ENCODE measurements at places on chromosomes 5 and 9.

DNA sequence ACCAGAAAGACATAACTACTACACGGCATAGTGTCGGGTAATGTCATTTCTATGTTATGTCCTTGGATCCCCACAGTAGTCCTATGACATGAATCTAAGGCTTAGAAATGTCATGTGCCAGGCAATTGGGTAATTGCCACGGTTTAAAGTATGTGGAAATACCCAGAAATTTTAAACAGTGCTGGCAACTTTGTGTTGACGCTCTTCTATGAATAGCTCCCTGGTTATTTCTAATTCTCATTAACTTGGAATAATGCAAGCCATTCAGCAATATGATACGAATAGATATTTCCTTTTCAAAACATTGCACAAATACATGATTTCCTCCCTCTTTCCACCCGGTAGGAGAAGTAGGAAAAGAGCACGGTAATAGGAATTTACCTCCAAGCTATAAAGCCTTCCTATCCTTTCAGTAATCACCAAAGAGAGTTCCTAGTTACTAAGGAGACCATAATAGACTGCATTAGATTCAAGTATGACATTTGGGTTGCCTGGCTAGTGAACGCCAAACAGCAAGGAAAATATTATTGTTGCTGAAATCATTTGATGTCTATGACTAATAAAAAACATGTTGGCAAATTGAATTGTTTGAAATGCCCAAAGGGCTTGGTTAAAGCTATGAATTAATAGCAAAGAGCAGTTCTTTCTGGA lies 168.4 kb downstream of the CCDC192 start:
- no peak for DNase-seq

- peak; percentile 48 for DNase-seq
Measured at GRCh38 chr5:135398160-135398854, 724 bp downstream of the MACROH2A1 start.

DNA sequence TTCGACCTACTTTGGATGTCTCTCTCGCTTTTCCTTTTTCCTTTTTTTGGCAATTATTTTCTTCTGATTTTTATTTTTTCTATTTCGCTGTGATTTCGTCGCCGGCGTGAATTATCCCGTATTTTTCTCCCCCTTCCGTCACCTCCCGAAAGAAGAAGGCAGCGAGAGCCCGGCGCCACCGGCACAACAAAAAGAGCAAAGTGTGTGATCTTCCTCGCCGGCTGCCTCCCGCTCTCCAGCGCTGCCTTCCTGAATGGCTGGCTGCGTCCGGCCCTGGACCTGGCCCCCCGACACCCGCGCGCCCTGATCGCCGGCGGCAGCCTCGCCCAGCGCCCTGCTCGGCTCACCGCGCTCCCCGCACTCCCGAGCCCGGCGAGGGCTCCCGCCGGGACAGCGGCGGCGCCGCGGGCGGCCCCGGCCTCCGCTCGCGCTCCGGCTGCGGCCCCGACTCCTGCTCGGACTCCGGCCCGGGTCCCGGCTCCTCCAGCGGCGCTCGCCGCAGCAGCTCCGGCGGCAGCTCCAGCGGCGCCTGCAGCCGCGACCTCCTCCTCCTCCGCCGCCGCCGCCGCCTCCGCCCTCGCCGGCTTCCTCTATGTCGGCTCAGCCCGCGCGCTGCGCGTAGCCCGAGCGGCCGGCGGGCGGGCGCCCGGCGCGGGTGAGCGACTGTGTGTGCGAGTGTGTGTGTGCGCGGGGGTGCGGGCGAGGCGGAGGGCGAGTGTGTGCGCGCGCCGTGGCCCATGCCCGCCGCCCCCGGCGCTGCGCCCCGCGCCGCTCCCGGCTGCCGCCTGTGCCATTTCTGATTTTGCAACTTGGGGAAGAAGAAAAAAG lies 960 bp downstream of the NR2F1 start:
- peak; percentile 45 for DNase-seq

- DNase-seq: no peak
Measured at GRCh38 chr9:19870988-19871387, 82.2 kb upstream of the SLC24A2 start.

GRCh38 chr5:151699071-151699901 lies 12.6 kb upstream of the SPARC start:
- DNase-seq: no peak

GRCh38 chr9:4022435-4023067 lies 277.3 kb downstream of the GLIS3 start:
- DNase-seq: no peak

GRCh38 chr9:132639322-132639721 lies 30.5 kb downstream of the DDX31 start:
- no peak for DNase-seq

DNA sequence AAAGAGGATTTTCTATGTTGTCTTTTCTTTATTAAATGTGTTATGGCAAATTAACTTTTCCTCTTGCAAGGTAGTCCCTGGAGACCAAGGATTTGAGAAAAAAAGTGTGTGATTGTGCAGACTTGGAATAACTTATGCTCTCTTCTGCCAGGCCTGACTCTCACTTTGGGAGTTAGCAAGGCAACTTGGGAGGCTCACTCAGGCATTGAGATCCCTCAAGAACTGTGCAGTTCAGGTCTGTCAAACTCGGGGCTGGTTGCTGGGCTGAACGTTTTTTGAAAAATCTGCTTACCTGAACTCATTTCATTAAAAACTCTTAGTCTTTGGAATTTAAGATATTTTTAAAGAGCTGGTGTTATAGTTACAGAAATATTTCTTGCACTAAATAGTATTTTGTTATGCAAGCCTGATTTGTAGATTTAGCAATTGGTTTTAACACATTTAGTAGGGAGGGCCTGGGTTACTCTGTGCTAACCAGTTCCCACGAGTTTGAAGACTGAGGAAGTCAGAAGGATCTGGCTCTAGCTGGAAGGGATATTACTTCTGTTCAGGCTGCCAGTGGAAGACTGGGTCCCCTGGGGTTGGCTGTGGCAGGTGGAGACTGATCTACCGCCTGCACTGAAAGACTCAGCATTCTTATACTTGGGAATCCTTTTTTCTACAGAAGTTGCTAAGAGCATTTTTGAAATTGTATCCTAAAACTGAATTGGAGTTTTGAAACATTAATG lies 150.4 kb upstream of the PCSK5 start:
- DNase-seq: no peak

GRCh38 chr5:34410411-34411139 lies 245.6 kb upstream of the RAI14 start:
- no peak for DNase-seq

DNA sequence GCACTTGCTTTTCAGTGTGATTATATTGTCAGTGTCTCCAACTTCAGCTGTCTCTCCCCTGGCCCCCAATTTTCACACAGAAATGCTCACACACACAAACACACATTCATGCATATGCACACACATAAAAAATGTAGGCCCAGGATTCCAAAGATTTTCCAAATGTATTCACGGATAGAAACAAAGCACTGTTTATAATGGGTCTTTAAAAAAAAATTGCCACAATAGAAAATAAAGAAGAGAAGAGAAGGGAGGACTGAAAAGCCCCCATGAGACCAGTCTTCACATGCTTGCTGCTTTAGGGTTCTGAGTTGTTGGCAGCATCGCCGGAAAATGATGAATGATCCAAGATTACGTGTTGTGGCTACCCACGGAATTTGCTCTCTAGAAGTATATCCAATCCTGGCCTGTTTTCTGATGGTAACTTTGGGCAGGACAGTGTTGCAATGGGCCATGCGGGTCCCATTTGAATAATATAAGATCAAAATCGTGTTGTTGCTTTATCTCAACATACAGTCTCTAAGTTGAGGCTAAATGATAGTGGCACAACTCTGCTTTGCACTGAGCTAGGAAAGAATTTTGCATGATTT lies 36.2 kb upstream of the ACO1 start:
- no peak for DNase-seq

DNA sequence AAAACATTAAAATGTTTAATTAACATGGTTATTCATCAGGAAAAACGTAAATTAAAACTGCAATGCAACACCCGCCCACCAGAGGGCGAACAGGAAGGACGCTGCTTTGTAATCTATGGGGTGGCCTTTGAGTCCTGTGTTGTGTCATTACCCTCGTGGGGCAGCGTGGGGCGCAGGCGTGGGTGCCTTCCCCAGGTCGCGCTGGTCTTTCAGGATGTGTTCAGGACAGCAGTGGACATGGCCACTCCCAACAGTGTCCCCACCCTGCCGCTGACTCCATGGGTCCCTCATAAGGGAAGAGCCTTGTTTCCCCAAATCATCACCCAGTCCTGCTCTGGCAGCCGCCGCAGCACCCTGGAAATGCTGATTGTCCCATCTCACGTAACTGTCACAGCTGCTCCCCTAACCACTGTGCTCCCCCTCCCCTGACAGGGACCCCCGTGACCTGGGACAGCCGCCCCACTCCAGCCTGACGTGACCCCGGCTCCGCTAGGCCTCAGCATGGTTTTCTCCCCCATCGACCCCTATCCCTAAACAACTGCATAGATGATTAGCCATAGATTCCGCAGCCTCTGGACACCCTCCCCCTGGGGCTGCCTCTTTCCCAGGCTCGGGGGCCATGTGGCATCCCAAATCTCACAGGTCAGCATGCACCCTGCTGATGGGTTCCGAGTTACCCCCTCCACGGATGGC lies 36.4 kb downstream of the GLT6D1 start:
- peak; percentile 56 for DNase-seq

- no peak for DNase-seq
Measured at GRCh38 chr5:60698336-60698735, 1.6 kb downstream of the DEPDC1B start.

GRCh38 chr9:76618762-76619161 lies 145.5 kb upstream of the PCA3 start:
- DNase-seq: no peak

- DNase-seq: no peak
Measured at GRCh38 chr5:67377631-67378030, 181.0 kb upstream of the CD180 start.

DNA sequence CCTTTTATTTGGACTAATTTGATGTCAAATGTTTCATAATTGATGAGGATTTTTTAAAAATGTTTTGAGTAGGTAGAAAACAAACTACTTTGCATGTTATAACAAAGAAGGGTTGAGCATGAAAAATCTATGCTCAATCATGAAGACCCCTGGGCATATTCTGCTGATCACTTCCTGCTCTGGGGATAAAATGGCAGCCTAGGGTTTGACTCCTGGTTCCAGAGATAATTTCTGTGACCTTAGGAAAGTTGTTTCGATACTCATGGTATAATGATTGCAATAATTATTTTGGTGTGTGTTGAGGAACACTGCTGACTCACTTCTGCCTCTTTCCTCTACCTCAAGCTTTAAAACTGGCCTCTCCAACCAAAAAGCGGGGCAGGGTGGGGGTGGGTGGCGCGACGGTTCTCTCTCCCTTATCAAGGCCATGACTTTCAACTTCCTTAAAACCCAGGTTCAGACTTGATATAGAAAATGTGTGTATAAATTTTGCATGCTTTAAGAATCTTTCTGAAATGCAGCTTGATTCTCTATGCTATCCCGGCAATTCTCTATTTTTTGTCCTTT lies 6.0 kb upstream of the PIP5K1B start:
- no peak for DNase-seq

- DNase-seq: no peak
Measured at GRCh38 chr5:179800696-179801201, 5.9 kb downstream of the MGAT4B start.

DNA sequence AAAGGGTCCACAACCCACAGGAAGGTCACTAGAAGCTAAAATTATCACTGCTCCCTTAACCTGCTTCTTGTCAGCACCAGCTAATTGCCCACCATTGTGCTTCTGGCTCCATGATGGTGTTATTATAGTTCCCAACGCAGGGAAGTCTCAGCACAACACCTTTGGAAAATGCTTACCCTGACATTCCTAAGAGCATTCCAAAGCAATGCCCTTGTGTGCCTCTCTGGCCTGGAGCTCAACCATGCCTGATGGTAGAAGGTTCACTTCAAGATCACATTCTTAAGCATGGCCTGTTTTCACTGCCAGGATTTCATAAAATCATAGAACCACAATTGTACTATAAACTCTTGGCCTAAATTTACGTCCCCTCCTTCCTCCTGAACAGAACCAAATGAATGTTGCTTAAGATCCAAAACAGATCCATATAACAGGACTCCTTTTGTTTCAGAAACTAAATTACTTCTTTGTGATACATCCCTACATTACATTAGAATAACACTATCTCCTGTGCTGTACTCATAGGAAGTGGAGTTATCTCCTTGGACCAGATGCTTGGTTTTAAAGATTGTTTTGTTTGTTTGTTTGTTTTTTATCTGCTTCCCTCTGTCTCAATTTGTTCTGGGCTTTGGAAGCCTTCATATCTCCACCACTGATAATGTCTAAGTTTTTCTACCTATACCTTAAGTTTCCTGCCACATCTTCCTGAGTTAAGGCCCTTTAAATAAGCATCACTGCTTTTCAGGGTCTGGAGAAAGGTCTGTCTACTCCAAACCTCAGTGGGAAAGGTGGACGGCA lies 32.1 kb downstream of the ARL15 start:
- no peak for DNase-seq

DNA sequence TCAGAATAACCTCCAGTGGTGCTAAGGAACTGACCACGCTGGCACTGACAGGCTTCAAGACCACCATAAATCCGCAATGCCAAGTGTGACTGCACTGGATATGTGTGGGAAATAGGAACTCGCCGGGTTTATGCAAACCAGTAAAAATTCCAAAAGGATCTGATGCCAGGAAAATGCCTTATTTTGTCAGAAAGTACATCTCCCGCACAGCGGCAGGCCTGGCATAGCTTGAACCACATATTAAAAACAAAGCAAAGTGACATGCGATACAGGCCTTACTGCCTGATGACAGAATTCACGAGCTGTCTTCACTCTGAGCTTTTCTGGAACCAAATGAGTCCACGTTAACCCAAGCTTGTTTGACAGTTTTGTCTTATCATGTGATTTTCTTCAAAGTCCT lies 139.6 kb downstream of the GLIS3 start:
- DNase-seq: no peak

DNA sequence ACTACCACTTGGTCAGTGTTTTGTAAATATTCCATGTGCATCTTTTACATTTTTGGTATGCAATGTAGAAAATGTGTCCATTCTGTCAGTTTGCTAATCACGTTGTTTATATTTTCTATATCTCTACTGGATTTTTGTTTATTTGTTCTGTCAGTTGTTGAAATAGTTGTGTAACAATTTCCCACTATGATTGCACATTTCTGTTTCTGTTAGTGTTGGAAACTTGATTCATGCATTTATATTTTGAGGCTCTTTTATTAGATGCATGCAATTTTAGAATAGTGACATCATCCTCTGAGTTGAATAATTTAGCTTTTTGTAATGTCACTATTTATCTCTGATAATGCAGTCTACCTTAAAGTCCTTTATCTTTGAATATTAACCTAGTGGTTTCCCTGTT lies 25.8 kb upstream of the LECT2 start:
- no peak for DNase-seq

DNA sequence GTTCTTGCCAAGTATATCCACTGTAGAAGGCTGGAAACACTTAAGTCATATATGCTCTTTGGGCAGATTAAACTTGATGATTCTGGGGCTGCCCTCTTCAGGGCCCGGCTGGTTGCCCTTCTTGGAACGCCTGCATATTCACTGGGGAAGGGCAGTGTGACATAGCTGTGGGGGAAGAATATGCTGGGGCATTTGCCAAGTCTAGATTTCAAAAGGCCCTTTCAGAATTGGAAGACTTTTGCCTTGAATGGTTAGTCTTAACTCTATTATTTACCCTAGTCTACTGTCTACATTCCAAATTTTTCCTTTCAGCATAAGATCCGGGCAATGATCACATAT lies 161.2 kb upstream of the PITX1 start:
- no peak for DNase-seq

Measured in activated T-cell treated with anti-CD3 and anti-CD28 coated beads, Interleukin-2, amount 50 U/mL, for 1 hour (primary cell).